ENCODE measurements at places on chromosomes 11 and 22.

DNA sequence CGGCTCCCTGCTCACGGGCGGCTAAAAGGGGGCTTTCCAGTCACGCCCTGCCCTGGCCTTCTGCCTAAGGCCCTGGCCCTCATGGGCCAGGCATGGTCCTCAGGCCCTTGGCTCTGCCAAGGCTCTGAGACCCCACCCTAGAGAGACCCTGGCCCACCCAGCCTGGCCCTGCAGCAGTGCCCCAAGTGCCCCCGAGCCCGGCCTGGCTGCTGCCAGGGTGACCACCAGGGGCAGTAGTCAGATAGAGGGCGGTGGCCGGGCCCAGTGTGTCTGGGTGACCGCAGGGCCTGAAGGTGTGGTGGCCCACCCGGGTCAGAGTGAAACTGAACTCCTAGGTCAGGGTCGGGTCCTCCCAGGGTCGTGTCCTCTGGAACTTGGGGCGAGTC lies 29.4 kb upstream of the CCDC188 start:
- DNase-seq: no peak

DNA sequence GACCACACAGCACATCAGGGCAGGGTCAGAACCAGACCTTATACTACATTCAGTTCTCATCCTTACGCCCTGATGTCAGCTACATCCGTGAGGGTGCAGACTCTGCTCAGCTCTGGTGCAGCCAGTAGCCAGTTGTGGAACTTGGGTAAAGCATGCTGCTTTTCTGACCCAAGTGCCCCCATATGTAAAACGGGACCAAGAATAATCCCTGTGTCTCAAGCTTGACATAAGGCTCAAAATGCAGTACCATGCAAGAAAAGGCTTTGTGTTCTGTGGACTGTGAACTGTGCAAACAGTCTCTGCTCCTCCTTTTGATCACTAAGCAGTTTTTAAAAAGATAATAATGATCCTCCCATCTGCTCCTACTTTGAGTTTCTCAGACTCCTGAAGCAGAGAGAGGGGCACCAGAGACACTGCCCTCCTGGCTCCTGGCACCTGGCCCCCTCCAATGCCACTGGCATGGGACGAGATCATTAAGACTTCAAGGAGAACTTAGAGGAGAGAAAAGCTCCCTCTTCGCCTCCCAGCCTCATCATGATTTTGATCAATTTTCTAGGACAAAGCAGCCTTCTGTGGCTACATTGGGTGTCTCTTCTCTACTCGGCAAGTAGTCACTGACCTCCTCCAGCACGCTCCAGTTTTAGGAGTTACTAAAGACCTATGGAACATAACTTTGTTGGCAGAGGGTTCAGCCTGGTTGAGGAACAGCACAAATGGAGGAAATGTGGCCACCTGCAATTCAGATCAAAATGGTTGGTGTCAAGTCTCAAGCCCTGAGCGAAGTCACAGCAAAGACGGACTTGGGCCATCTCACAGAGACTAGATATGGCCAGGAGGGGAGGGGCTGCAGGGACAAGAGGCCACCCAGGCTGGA lies 23.9 kb downstream of the IL10RA start:
- peak; percentile 77 for DNase-seq

- no peak for DNase-seq
These were observed 8.9 kb downstream of the AP2A2 start for GRCh38 chr11:934527-934926.

- no peak for DNase-seq
These were observed 21.5 kb downstream of the DDI1 start for GRCh38 chr11:104057908-104058307.

DNA sequence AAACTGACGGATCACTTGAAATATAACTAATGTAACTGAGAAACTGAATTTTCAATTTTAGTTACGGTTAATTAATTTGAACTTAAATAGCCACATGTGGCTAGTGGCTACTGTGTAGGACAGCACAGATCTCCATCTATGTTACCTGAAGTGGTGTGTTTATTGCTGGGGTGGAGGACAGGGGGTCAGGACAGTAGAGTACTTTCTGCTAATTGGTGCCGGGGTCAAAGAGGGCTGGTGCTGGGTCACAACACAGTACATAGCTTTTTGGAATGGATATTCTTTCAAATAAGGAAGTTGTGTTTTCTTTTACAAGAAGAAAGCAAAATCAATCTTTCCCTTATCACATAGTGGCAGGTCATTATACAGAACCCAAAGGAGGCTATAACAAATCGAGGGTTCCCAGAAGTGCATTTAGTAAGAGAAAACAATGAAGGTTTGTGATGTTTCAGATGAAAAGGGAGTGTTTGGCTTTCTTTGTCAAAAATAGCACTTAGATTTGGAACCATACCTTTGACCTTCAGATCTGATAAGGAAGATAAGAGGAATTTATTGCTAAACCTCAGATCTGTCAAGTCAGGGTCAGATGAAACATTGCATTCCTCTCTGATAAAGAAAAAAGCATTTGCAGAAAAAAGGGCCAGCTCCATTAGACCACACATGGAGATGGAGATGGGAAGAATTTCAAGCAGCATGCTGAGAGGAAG lies 384.5 kb downstream of the AASDHPPT start:
- no peak for DNase-seq

DNA sequence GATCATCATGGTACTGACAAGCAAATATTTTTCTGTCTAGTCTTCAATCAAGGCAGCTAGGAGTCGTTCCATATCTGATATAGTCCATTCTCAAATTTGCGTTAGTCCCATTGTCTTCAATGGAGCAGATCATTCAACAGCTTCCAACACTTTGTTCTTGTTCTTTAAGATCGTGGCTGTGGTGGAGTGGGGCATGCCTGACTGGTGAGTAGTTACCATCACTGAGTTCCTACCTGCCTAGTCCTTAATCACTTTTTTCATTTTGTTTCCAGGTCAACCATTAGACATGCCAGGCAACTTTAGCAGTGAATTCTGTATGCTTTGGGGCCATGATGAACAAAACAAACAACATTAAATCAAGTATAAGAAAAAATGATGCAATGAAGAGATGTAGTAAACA lies 693.1 kb upstream of the KIRREL3 start:
- DNase-seq: no peak

DNA sequence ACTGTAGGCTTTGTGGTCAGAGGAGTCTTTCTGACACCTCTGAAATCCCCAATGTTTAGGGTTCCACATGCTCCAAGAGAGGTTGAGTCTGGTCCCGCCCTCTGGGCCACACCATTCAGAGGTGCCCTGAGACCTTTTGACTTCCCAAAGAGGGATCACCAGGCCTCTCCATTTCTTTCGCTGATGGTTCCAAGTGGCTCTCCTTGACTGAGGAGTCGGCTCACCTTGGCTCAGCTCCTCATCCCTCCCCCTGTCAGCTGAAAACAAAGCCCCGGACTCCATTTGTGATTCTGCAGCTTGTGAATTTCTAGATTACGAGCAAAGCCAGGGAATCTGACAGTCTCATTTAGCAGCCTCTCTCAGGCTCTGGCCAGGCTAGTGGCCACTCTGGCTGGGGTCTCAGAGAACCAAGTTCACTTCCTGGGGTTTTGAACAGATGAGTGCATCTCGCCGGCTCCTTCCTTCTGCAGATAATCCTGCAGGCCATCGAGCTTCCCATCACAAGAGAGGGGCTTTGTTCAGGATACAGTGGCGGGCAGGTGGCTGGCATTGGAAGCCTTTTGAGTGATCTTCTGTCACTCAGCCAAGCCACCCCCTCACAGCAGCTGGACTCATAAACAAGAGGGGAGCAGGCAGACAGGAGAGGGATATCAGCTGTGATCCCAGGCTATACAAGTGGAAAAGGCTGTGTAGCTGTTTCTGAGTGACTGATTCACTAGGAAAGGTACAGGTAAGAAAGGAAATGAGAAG lies 102.9 kb downstream of the TRIM29 start:
- DNase-seq: no peak

GRCh38 chr11:125410091-125410490 lies 86.0 kb downstream of the FEZ1 start:
- no peak for DNase-seq

- no peak for DNase-seq
These were observed 96.3 kb downstream of the FAM76B start for GRCh38 chr11:95693298-95693697.

- DNase-seq: no peak
These were observed 68.2 kb upstream of the TIMP3 start for GRCh38 chr22:32733196-32733768.

- no peak for DNase-seq
These were observed 81.0 kb downstream of the FBXO7 start for GRCh38 chr22:32555581-32555980.

GRCh38 chr22:46857885-46858143 lies 95.4 kb downstream of the TBC1D22A start:
- no peak for DNase-seq

DNA sequence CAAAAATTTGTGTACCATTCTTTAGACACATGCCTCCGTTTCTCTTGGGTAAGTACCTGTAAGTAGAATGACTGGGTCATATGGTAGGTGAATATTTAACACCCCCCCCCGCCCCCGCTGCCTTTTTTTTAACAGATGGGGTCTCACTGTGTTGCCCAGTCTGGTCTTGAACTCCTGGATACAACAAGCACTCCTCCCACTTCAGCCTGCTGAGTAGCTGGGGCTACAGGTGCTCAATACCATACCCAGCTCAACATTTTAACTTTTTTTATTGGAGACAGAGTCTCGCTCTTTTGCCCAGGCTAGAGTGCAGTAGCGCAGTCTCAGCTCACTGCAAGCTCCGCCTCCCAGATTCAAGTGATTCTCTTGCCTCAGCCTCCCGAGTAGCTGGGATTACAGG lies 32.5 kb downstream of the CECR2 start:
- no peak for DNase-seq

DNA sequence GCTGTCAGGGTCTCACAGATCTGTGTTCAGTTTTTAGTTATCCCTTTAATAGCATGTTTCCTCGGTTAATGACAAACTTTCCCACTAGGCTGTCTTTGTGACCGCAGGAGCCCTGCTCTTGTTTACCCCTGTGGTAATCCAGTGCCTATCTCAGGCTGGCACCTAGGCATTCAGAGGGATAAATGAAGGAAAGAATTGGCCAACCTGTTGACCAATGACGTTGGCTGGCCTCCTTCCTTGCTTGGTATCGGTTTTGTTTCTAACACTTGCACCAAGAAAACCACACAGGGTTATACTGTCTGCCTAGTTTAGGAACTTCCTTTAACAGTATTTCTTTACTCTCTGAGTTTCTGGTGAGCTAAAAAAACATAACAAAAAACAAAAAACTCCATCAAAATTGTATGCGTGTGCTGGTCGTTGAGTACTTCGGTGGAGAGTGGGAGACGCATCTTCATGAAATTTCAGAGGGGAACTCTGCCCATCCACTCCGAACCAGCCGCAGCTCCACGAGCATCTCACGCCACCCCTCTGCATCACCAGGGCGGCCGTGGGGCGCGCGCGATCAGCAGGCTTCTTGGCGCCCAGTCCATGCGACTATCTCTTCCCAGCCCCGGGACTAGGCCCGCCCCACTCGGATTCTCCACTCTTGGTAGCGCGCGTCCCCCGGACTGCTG lies 563 bp upstream of the ENDOD1 start:
- no peak for DNase-seq

DNA sequence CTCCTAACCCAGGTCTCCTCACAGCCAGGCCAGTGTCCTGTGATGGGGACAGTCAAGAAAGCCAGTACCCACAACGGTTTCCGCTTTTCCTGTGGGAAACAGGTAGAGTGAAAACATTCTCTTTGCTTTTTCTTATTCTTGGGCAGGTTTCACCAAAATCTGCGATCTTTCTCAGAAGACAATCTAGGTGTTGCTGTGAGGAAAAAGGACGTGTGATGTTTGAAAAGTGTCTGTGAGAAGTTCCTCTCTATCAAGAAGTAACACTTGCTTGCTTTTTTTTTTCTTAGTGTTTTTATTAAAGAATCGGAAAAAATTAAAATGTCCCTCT lies 9.2 kb upstream of the IL2RB start:
- no peak for DNase-seq

DNA sequence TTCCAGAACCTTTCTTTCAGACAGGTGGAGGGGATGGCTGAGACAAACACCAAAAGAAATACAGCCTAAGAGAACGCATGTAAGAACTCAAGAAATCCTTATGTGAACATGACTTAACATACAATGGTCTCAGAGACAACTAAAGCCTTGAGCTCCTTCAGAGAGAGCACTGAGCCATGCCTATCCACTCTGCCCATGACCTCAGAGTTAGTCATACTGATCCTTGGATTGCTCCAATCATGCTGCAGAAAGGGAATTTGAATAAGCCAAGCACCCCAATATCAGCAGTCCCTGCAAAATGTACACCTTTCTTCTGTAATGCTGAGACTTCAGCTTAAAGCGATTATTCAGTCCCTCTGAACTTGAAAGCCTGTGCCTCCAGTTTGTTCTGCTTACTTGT lies 43.2 kb upstream of the CHKA start:
- no peak for DNase-seq

DNA sequence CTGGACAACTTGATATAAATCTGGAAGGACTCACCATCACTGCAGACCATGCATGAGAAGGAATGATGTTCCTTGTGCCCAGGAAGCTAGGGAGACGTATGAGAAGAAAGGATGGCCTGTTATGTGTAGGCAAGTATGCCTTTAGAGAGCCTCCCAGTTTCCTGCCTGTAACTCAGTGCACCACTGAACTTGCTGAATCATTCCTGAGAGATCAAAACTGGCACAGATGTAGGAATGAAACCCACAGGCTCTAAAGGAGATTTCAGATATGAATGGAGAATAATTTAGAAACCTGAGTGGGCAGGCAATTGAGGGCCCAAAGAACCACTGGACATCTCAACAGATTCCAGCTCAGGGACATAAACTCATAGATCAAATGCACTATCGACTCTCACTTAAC lies 38.4 kb upstream of the PRSS23 start:
- DNase-seq: no peak

- DNase-seq: peak; percentile 20
These were observed 59.9 kb downstream of the TRAF6 start for GRCh38 chr11:36450110-36450572.

GRCh38 chr11:93870616-93871015 lies 20.2 kb upstream of the VSTM5 start:
- no peak for DNase-seq

- DNase-seq: no peak
These were observed 53.2 kb downstream of the FAM76B start for GRCh38 chr11:95736355-95736754.

- DNase-seq: no peak
These were observed 224.5 kb upstream of the DDI1 start for GRCh38 chr11:103811870-103812455.

- peak; percentile 90 for DNase-seq
These were observed 1.2 kb upstream of the TYMP start for GRCh38 chr22:50530877-50531545.

- DNase-seq: no peak
These were observed 111.1 kb downstream of the KCNQ1 start for GRCh38 chr11:2555891-2556290.

- no peak for DNase-seq
These were observed 12.5 kb upstream of the APOL5 start for GRCh38 chr22:35705141-35705540.
